ENCODE measurements at places on chromosomes 7 and 10. TPM values are rescaled to one million over a fixed set of nuclear protein-coding genes. Genes with fewer than 3 reads are reported as not detected.

DNA sequence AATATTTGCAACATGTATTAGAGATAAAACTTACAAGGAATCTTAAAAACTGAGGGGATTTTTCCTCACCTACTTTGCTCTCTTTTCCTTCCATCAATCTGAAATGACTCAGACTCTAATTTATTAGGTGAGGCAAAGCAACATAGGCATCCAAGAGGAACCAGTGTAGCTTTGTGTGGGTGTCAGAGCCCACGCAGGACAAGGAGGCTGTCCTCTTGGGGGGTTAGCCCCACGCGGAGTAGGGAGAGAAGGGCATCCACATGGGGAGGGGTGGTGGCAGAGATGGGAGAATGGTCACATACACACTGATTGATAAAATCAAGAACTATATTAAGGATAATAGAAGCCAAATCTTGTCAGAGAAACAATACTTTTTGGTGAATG is 33.8 kb upstream of the ARMS2 start:
- no peak overlapping the region for H3K4me3 ChIP-seq
- no peaks in the 10 kb centered on the region for H3K36me3 ChIP-seq

GRCh38 chr10:22170582-22170981 is 47.2 kb downstream of the EBLN1 start:
- no peaks in the 10 kb centered on the region for H3K4me1 ChIP-seq
- no peak for DNase-seq
- no peak overlapping the region for H3K4me3 ChIP-seq
- H3K27me3 ChIP-seq, result no peaks in the 10 kb centered on the region
- no peak overlapping the region for H3K27ac ChIP-seq

- H3K27me3 ChIP-seq, result no peaks in the 10 kb centered on the region
- H3K4me3 ChIP-seq, result no peak overlapping the region
- no peaks in the 10 kb centered on the region for H3K4me1 ChIP-seq
- no peaks in the 10 kb centered on the region for H3K36me3 ChIP-seq
Observed at GRCh38 chr7:89064831-89065230, 269.3 kb upstream of the TEX47 start.

- DNase-seq, result no peak
- no peak overlapping the region for H3K27ac ChIP-seq
- no peaks in the 10 kb centered on the region for H3K36me3 ChIP-seq
- H3K4me3 ChIP-seq, result no peak overlapping the region
Observed at GRCh38 chr10:129419397-129419796, 47.6 kb upstream of the MGMT start.

The SEPTIN7 gene
- 73.2 TPM for total RNA-seq

The HTR5A gene
- not detected for total RNA-seq
